ENCODE measurements at places on chromosomes 5 and 9. TPM values are rescaled to one million over a fixed set of nuclear protein-coding genes. Genes with fewer than 3 reads are reported as not detected.

LHX2 gene
- total RNA-seq = not detected

GPR151 gene
- total RNA-seq = not detected

CDC25C gene
- total RNA-seq = 11.9 TPM

CNTLN gene
- total RNA-seq = 17.4 TPM

ORM1 gene
- not detected for total RNA-seq

WNT8A gene
- not detected for total RNA-seq

IL13 gene
- total RNA-seq = under 0.01 TPM

QRFP gene
- not detected for total RNA-seq

TMEM174 gene
- total RNA-seq = not detected

FST gene
- total RNA-seq = 91.1 TPM

All from subcutaneous preadipocyte (primary cell).